ENCODE measurements at places on chromosomes 4 and X.

- DNase-seq = no peak
These were observed 23.4 kb downstream of the FBXW7 start for GRCh38 chr4:152512483-152512882.

- no peak for DNase-seq
These were observed 19.3 kb downstream of the ARHGEF6 start for GRCh38 chrX:136761421-136761820.

DNA sequence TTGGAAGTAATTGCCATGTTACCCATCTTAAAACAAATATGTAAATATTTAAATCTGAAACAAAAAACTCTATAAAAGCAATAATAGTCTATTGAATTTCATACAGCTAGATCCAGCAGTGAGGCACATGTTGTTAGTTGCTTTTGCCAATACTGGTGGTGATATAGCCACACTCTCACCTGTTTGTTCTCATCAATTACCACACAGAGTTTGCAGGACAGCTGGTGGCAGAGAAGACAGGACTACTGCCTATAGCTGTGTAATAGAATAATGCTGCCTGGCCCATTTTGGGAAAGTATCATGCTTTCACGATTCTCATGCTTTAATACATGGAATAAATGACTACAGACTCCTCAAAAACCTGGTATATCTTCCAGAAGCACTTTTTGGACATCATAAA is 3.7 kb upstream of the PRR32 start:
- DNase-seq = no peak

DNA sequence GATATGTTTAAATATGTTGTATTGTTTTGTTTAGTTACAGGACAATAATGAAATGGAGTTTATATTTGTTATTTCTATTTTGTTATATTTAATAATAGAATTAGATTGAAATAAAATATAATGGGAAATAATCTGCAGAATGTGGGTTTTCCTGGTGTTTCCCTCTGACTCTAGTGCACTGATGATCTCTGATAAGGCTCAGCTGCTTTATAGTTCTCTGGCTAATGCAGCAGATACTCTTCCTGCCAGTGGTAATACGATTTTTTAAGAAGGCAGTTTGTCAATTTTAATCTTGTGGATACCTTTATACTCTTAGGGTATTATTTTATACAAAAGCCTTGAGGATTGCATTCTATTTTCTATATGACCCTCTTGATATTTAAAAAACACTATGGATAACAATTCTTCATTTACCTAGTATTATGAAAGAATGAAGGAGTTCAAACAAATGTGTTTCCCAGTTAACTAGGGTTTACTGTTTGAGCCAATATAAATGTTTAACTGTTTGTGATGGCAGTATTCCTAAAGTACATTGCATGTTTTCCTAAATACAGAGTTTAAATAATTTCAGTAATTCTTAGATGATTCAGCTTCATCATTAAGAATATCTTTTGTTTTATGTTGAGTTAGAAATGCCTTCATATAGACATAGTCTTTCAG is 26.9 kb downstream of the NUDT6 start:
- DNase-seq = no peak

GRCh38 chr4:138678985-138679746 is 336.4 kb upstream of the NOCT start:
- DNase-seq = no peak

- no peak for DNase-seq
These were observed 73.2 kb downstream of the FAM53A start for GRCh38 chr4:1610791-1611500.

- DNase-seq = no peak
These were observed 58.1 kb upstream of the STARD8 start for GRCh38 chrX:68589372-68589753.

DNA sequence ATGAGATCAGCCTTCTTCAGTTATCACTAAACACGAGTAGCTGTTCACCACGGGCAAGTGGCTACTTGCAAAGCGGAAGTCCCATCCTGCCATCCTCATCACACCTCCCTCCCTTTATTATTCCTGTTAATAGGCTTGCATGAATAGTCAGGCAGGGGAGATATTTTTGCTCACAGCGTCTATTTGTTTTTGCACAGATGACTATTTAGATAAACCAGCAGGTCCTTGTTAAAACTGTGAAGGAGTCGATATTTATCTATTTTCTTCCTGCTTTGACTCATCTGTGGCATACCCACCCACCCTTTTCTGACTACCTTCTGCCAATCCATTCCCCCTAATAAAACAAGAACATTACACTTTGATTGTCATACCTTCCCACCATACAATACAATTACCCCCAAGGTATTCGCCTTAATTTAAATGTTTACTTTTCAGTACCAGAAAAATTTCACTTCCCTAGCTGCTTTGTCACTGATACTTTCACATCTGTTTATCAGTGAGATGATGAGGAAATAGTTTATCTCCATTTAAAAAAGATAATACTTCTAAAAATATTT is 96.6 kb upstream of the BANK1 start:
- peak; percentile 17 for DNase-seq

GRCh38 chr4:36241771-36242170 is 2.5 kb downstream of the ARAP2 start:
- no peak for DNase-seq

GRCh38 chr4:156956826-156957368 is 14.7 kb downstream of the PDGFC start:
- no peak for DNase-seq

GRCh38 chr4:128570387-128570975 is 239.0 kb upstream of the JADE1 start:
- no peak for DNase-seq

DNA sequence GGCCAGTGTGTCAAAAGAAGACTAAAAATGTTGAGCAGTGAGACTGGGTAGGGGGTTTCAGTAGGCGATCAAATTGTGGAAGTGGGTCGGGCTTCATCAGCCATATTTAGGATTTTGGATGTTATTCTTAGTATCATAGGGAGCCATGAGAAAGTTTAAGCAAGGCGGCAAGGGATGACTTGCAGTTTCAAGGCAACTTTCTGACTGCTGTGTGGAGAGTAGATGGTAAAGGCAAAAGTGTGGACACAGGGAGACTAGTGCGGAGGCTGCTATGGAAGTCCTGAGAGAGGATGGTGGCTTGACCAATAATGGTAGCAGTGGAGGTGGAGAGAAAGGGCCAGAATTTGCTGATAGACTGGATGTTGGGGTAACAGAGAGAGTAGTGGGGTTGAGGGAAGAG is 15.4 kb downstream of the GK start:
- DNase-seq = no peak

- DNase-seq = no peak
These were observed 2.0 kb upstream of the NKX3-2 start for GRCh38 chr4:13546142-13546940.

DNA sequence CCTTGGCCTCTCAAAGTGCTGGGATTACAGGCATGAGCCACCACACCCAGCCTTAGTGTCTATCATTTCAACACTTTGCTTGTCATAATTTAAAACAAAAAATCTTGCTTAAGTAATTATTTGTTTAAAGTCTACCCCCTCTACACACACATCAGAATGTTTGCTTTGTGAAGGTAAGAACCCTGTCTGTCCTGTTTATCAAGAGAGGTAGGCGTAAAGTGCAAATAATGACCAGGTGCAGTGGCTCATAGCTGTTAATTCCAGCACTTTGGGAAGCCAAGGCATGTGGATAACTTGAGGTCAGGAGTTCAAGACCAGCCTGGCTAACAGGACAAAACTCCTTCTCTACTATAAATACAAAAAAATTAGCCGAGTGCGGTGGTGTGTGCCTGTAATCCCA is 326.7 kb upstream of the CLNK start:
- no peak for DNase-seq

DNA sequence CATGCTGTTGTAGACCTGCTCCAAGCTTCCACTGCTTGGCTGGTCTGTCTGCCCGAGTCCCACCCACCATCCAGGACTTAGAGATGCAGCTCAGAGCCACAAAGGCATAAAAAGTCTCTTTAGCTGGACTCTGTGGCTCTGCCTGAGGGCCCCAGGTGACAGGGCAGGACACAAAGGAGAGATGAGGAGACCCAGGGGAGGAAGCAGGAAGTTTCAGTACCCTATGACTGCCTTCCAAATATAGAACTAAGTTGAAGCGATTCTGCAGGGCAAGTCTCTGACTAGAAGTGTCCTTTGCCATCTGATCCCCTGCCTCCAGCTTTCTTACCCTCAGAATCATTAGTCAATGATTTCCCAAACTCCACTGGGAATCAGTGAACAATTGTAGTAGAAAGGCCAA is 11.2 kb upstream of the CXCR3 start:
- DNase-seq = no peak

DNA sequence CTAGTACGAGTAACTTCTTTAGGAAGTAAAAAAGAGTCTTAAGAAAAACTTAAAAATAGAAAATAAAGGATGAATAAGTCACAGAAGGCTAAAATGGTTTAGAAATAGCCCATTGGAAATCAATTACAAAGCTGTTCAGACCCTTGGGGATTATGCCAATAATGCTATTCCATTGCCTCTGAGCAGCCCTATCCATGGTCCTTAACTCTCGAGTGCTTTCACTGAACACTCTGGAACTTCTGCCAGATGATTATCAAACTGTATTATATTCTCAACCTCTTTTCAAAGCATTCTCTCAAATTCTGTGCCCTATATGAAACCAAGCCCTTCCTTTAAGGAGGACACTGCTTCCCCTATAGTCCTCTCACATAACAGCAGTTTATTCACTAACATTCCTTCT is 17.0 kb downstream of the SLC9B1 start:
- no peak for DNase-seq

GRCh38 chr4:144223149-144223548 is 82.6 kb upstream of the GYPA start:
- no peak for DNase-seq

GRCh38 chrX:102338162-102338561 is 91.2 kb downstream of the NXF2 start:
- DNase-seq = no peak
